G401 (cell line): ENCODE measurements at places on chromosomes 12 and 14.

DNA sequence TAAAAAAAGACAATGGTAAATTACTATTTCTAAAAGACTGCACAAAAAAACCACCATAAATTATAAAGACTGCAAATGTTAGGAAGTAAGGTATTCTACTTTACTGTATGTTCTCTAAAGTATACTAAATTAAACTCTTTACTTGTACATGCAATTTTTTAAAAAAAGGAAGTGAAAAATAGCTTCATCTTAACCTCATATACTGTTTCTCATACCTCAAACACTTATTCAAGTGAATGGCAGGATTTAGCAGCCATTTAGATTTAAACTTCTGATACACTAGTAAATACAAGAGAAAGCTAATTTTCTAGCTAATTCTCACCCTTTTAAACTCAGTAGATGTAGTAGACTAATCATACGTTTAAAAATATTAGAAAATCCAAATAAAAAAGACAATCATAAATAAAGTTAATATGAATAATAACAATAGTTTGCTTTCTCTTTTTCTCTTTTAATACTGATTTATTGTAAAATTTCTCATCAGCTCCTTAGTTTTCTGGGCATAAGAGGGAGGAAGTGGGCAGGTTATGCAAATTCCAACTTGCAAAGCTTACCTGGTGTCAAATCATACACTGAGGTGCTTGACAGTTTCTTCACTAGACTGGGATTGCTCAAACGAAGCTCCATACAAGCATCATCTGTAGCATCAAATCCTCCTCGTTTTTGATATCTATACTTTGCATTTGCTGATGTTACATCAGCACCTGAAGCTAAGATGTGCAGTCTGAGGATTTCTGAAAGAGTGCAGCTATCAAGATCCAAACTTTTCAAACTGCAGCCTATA, 71.0 kb upstream of the CFL2 start:
- DNase-seq = no peak

GRCh38 chr12:123498126-123498825, 35.2 kb downstream of the RILPL1 start:
- DNase-seq = no peak

DNA sequence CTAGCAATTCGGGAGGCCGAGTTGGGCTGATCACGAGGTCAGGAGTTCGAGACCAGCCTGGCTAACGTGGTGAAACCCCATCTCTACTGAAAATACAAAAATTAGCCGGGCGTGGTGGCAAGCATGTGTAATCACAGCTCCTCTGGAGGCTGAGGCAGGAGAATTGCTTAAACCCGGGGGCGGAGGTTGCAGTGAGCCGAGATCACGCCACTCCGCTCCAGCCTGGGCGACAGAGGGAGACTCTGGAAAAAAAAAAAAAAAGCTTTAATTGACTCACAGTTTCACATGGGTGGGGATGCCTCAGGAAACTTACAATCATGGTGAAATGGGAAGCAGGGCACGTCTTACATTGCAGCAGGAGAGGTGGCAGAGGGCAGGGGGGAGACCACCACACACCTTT, 30.6 kb upstream of the SLC2A3 start:
- DNase-seq = no peak

- DNase-seq = no peak
Observed at GRCh38 chr14:38710196-38710595, 392.8 kb downstream of the SEC23A start.

DNA sequence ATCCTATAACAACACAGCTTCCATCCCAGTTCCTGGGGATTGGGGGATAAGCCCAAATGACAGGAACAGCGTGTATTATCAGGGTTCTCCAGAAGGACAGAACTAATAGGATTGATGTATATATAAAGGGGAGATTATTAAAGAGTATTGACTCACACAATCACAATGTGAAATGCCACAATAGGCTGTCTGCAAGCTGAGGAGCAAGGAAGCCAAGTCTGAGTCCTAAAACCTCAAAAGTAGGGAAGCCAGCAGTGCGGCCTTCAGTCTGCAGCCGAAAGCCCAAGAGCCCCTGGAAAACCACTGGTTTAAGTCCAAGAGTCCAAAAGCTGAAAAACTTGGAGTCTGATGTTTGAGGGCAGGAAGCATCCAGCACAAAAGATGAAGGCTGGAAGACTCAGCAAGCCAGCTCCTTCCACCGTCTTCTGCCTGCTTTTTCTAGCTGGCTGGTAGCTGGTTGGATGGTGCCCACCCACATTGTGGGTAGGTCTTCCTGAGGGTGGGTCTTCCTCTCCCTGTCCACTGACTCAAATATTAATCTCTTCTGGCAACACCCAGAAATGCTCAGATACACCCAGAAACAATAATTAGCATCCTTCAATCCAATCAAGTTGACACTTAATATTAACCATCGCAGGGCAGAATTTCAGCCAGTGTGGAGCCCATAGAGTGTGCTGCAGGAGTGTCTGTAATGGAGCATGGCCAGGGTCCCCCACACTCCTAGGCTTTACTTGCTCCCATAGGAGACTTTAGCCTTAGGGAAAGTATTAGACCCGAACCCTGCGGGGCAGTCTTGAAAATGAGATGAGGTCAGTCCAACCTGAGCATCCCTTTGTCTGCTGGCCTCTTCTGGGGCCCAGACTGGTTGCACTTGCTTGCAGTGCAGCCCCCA, 111.1 kb downstream of the SINHCAF start:
- no peak for DNase-seq

DNA sequence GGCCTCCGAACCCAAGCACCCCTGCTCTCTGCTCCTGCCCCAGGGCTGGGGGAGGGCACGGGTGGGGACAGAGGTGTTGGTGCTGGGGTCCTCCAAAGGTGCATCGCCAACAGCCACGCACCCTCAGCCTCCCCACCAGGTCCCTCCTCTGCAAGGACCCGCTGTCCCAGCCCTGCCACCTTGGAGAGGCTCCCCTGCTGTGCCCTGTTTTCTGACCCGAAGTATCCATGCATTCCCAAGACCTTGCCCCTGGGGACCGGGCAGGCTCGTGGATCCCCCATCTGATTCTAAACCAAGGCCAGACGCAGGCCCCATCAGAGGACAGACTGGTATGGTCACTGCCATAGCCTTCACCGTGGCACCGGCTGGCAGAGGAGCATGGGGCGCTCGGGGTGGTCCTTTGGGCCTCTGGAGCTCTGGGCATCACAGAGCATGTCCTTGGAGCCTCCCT, 22.7 kb upstream of the BEGAIN start:
- no peak for DNase-seq

- DNase-seq = no peak
Observed at GRCh38 chr12:11542599-11542998, 106.9 kb upstream of the ETV6 start.

- DNase-seq = peak; percentile 87
Observed at GRCh38 chr12:120356567-120357030, 12.4 kb downstream of the MSI1 start.

- no peak for DNase-seq
Observed at GRCh38 chr14:29453045-29453444, 474.6 kb downstream of the PRKD1 start.

DNA sequence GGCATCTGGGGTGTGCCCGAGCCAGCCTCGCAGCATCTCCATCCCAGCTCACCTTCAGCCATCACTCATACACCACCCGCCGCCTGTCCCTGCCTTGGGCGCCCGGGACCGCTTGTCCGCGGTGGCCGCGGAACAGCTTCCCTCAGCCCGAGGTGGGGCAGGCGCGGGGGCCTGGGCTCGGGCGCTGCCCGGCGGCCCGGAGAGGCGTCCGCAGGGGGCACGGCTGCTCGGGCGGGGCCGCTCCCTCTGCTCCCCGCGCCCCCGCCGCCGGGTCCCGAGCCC, 430 bp downstream of the SLC41A2 start:
- peak; percentile 66 for DNase-seq

GRCh38 chr12:87820524-87821202, 208.5 kb downstream of the C12orf50 start:
- no peak for DNase-seq

GRCh38 chr14:64574371-64575107, 24.8 kb downstream of the PPP1R36 start:
- DNase-seq = no peak

DNA sequence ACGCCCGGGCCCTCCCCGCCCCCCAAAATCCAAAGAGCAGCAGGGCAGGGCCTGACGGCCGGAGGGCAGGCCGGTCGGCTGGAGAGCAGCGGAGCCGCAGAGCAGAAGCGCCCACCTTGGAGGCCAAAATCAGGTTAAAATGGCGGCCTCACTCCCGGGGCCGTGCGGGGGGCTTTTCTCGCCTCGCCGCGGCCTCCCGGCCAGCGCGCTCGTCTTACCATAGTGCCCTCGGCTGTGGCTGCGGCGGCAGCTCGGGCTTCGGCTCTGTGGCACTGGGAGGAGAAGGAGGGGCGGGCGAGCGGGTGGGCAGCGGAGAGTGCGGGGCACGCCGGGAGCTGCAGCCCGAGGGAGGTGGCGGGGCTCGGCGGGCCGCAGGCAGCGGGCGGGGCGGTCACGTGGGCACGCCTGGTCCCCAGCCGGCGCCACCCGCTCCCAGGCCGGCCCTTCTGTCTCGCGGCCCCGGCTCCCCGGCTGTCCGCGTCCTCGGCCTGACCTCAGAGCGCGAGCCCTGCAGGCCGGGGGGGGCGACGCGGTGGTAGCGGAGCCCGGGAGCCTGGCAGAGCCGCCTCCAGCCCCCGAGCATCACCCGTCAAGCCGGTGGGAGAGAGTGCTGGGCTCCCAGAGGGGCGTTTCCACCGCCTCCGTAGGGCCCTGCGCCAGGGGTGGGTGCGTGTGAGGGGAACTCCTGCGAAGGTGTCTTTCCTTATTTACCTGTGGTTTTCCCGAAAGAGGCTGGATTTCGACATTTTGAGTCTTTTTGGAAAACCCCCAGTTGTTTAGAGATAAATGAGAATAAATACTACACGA, at the start of gene CFL2:
CFL2 (minus strand) TSS at position 274 of the 807 bp plus-strand sequence; CDS start at position 221, 53 bp downstream.
- DNase-seq = peak; percentile 90

DNA sequence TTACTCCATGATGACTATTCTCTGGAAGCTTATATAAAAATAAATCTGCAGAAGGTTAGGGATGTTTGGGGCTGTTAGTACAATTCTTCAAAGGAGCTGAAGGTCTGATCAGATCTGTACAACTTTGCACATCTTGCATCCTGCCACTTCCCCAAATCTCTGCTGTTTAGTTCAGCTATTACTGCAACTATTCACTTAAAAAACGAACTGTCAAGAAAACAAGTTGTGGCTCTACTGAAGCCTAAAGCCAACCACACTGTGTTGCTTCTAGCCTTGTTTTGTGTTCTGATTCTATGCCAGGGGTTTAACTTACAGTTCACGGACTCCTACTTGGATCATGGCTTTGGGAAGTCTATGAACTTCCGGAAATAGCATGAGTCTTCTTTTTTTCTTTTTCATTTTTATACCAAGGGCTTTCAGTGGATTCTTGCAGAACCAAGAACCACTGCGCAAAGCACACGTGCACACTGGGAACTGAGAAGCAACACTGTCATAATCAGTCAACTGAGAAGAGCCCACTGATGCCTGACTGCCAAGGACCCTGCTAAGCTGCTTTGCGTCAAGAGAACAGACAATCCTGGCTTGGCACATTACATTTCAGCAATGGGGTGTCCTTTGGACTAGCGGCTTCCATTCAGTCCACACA, 66.3 kb upstream of the EEA1 start:
- no peak for DNase-seq

- peak; percentile 77 for DNase-seq
Observed at GRCh38 chr14:101174980-101175606, 271.6 kb upstream of the RTL1 start.

- DNase-seq = no peak
Observed at GRCh38 chr14:23023022-23023794, 11.5 kb downstream of the PSMB5 start.

GRCh38 chr14:75667099-75667765, 6.2 kb downstream of the TTLL5 start:
- DNase-seq = peak; percentile 10

DNA sequence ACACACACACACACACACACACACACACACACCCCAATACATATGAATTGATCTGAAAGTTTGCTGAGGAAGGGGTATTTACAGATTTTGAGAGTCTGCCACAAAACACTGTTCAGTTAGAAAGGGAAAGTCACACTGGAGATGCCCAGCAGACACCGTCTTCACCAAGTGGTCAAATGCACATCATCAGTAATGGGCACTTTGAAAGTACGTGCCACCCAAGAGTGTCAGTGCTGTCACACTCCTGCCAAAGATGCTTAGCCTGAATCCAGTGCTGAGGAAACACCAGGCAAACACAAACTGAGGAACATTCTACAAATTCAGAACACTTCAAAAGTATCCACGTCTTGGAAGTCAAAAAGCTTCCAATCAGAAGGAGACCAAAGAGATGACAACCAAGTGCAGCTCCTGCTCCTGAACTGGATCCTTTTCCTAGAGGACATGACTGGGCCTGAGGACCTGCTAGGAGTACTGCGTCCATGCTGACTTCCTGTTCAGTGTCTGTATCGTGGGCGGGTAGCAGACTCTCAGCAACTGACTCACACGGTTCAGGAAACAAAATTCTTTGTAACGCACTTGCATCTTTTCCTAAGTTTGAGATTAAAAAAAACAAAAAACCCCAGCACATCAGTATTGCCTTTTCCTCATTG, 18.6 kb downstream of the PSMC1 start:
- DNase-seq = no peak

DNA sequence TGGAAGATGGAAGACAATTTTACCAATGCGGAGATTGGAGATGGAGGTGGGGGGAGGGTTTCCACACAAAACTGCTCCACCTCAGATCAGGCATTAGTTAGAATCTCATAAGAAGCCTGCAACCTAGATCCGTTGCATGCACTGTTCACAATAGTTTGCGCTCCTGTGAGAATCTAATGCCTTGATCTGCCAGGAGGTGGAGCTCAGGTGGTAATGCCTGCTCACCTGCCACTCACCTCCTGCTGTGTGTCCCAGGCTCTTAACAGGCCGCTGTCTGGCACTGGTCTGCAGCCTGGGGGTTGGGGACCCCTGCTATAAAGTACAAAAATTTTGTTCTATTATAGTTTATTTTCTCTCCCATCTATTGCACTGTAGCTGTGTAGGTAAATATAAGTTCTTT, 84.9 kb upstream of the FOXG1 start:
- DNase-seq = no peak

GRCh38 chr12:2160043-2160442, 107.3 kb downstream of the CACNA1C start:
- DNase-seq = no peak

DNA sequence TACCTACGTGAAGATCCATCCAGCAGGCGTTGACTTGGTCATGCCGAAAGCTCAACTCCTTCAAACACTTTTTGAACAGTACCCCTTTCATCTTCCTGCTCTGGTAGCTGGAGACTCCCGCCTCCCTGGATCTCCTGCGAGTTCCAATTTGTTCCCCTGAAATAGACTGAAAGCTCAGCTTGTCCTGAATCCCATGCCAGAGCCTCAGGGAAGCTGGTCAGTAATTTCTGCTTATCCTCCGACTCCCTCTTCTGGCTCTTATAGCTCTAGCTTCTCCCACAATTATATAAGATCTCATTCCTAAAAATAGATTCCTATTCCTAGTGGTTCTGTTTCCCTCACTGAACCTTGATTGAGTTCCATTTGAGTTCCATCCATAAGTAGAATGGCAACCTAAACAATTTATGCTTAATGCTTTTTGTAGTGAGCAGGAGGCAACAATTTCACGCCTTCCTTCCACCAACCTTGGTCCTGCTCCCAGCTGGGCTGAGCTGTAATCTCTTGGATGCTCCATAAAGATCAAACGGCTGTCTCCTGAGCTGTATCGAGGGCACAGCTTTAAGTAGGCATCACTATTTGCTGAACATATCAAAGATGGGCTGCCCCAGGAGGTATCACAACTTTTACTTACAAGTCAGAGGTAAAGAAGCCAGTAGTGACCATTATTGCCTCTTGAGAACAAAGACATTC, 8.0 kb upstream of the TMEM132C start:
- DNase-seq = peak; percentile 92

- DNase-seq = no peak
Observed at GRCh38 chr14:103209506-103209905, 86.2 kb downstream of the TNFAIP2 start.
